ENCODE measurements at places on chromosomes 1 and 21. TPM values are rescaled to one million over a fixed set of nuclear protein-coding genes. Genes with fewer than 3 reads are reported as not detected.

Gene OR6N1
- not detected for polyA plus RNA-seq

Gene MYBPH
- polyA plus RNA-seq: 0.09 TPM

Gene TRIM45
- 4.8 TPM for polyA plus RNA-seq

Gene TTF2
- polyA plus RNA-seq: 12.4 TPM

Gene S100A3
- polyA plus RNA-seq: 3.2 TPM

Gene CFHR5
- not detected for polyA plus RNA-seq

Gene OPTC
- polyA plus RNA-seq: not detected

Gene IL12RB2
- not detected for polyA plus RNA-seq

Gene KIAA1614
- 3.6 TPM for polyA plus RNA-seq

- DNase-seq: no peak
These were observed 574 bp downstream of the IGSF9 start for GRCh38 chr1:159944623-159945455.

- DNase-seq: no peak
These were observed 29.4 kb upstream of the MEF2D start for GRCh38 chr1:156530006-156530405.

DNA sequence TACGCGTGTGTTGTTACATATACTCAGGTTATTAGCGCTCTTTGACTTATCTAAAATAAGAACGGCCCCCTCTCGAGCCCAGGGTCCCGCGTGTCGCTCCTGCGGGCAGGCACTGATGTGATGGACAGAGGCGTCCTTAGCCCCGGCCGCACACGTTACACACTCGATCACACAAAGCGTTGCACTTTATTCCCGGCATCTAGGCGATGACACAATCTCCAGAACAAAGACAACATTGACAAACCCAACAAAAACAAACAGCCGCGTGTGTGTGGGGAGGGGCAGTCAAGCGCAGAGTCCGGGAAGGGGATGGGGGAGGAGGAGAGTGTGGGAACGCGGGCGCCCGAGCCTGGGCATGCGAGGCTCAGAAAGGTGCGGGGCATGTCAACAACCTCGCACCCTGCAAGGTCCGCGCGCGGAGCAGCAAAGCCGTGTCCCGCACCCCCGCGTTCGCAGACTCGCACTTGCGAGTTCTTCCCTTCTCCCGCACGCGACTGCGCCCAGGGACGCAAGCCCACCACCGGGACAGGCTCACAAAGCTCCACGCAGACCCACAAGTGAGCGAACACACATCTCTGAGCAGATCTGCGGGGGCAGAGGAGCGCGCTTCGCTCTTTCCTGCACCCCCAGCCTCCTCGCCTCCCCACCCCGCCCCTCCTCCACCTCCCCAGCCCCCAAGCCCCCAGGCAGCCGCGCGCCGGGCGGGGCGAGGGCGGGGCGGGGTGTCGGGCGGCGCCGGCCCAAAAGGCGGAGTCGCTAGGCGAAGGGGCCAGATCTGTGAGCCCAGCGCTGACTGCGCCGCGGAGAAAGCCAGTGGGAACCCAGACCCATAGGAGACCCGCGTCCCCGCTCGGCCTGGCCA lies at the start of gene EFNA1:
EFNA1 (plus strand) TSS at position 772 of the 862 bp plus-strand sequence. CDS start 102 bp downstream, outside the sequence.
- no peak for DNase-seq

DNA sequence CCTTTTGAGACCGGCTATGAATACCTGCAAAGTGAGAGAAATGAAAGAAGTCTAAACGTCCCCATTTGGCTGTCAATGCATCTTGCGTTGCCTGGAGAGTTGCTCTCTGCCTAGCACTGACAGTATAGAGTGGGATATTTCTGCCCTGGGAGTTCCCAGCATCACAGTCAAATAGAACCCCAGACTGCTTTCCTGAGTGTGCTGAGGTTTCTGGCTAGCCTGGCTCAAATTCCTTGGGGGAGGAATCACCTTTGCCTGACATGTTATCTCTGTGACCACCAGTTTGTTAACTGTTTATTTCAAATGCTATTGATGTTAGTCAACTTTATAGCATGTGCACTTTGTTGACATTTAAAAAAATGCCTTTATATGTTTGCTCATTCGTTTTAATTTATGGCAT lies 212.0 kb upstream of the FAM78B start:
- DNase-seq: no peak

- DNase-seq: no peak
These were observed 180.9 kb downstream of the TNR start for GRCh38 chr1:175562452-175562851.

GRCh38 chr1:114270282-114270681 lies 116.6 kb upstream of the SYT6 start:
- DNase-seq: no peak

- no peak for DNase-seq
These were observed 2.0 kb downstream of the ATF3 start for GRCh38 chr1:212610575-212610967.

DNA sequence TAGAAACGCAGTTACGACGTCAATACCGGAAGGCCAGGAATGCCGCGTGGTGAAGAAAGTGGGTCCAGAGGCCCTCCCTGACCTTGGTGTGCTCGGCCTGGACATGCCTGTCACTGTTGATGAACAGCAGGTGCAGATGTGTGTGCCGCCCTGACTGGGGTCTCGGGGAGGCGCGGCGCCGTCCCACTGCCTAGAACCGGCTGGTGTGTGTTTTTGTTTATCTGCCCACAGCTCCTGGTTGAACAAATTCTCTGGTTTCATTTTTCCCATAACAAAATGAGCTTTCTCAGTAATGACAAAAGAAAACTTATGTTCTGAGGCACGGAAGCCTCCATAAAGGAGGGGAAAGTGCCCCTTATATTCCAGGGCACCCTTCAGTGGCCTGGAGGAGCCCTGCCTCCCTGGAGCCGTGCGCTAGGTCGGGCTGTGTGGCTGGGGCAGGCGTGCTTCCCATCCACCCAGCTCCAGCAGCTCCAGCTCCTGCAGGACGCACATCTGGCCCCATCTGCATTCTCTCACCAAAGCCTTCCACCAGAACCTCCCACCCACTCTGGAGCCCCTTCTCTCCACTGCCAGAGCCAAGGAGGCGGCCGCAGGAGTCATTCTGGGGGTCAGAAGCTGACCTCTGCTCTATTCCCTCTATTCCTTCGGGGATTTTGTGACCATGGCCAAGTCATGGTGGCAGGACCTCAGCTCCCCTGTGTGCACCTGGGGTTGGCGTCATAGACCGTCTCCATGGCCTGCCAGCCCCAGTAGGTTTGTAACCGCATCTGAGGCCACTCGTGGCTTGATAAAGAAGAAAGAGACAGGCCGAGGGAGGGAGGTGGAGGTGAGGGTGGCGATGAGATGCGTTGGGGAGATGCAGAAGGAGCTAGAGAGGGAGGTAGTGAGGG lies 20.1 kb upstream of the COL18A1 start:
- no peak for DNase-seq

DNA sequence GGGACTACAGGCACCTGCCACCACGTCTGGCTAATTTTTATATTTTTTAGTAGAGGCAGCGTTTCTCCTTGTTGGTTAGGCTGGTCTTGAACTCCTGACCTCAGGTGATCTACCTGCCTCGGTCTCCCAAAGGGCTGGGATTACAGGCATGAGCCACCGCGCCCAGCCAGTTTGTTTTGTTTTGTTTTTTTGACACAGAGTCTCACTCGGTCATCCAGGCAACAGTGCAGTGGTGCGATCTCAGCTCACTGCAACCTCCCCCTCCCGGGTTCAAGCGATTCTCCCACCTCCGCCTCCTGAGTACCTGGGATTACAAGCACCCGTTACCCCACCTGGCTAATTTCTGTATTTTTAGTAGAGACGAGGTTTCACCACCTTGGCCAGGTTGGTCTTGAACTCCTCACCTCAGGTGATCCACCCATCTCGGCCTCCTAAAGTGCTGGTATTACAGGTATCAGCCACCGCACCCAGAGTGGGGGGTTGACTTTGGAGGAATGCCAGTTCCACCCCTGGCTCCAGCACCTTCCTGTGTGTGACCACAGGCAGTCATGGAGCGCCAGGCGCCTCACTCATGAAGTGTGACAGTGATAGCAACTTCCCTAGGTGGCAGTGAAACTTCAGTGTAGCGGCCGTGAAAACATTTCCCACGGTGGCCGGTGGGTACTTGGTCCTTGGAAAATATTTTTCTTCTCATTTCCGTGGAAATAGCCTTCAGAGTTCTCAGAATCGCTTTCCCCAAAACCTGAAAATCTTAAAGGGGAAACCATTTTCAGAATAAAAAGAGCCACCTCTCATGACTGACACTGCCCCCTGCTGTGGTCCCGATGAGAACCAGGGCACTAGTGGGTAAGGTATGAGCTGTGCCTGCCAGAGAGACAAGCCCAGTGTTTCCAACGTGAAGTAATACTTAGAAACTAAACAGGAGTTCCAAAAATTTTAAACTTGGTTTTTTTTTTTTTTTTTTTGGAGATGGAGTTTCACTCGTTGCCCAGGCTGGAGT lies 48.6 kb downstream of the WDR4 start:
- no peak for DNase-seq

DNA sequence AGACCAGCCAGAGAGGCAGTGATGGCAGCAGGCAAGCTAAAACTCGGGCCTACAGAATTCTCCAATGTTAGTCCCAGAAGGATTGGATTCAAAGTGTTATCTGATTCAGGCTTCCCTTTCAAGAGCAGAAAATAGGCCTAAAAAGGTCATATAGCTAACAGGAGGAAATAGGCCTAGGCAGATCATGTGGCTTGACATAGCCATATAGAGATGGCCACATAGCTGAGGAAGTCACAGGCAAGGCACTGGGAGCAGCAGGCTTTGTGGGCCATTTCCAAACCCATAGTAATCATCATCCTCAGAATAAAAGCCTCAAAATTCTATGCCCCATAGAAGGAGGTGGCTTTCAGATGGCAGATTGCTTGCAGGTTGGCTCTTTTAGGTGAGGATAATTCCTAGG lies 29.0 kb upstream of the LMO4 start:
- no peak for DNase-seq

GRCh38 chr1:20921285-20921684 lies 134.2 kb upstream of the HP1BP3 start:
- DNase-seq: peak; percentile 4
